T-cell (primary cell): ENCODE measurements at places on chromosomes 6 and 20.

DNA sequence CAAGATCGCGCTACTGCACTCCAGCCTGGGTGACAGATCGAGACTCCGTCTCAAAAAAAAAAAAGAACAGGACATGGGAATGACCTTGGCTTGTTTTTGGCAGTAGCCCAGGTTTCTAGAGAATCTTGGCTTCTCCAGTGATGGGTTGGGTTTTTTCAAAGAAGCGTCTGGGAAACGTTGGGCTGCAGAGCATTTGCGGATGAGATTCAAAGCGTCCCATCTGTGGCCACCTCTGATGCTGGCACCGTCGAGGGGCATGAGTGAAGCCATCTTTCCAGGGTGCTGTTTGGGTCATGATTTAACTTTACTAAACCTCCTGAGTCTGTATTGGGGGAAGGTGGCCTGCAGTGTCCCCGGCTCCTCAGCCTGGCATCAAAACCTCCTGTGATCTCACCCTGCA is 43.2 kb upstream of the SRF start:
- DNase-seq = no peak

DNA sequence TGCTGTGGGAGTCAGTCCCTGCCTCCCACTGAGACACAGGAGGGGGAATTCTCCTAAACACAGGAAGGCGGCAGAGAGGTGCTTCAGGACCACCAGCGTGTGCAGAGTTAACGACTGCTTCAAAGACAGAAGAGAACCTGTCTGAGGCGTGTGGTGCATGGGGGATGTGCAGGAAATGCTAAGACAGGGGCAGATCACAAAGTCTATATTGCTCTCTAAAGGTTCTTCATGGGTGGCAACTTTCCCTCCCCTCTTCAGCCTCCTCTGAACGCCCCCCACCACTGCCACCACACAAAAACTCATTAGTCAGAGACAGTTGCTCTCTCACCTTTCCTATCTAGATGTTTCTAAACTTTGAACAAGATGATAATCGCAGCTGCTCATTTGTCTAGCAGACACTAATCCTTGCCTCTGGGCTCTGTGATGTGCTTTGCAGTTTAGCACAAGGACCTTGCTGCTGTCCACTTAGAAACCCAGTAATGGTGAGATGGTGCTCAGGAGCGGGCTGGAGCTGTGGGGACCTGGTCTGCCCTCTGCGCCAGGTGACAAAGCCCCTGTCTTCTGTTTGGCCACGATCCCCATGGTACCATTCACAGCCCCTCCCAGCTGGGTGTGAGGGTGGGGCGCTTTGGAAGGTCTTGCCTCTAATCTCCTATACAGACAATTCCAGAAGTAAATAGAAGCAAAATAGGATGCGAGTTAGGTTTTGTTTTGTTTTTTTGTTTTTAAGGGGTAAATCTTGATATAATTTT is 219.6 kb downstream of the NRN1 start:
- DNase-seq = no peak

- no peak for DNase-seq
Measured at GRCh38 chr6:72322771-72323170, 299.1 kb upstream of the KCNQ5 start.

DNA sequence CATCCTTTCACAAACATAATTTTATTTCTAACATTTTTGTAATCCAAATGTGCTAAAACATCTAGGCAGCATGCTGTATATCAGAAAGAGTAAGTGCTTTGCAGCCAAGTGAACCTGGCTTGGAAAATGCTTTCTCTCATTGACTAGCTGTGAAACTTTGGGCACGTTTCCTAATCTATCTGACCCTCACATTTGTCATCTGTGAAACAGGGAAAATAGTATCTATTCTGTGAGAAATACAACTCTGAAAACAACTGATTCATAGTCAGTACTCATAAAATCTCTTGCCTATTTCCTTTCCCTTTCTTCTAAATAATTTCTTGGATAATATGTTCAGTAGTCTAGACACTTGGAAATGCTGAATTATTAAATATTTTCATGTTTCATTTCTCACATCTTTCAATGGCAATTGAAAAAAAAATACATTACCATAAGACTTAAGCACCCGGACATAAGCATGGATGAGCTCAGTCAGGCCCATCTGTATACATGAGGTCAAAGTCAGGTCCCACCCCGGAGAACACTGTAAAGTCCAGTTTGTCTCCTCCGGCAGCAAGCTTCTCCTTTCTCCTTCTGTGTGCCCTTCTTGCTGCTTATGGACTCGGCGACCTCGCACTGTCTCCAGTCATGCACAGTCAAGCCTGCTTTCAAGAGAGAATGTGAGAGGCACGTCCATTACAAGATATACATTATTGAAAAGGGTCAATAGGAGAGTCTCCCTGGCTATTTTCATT is 455.0 kb upstream of the SOX4 start:
- no peak for DNase-seq

DNA sequence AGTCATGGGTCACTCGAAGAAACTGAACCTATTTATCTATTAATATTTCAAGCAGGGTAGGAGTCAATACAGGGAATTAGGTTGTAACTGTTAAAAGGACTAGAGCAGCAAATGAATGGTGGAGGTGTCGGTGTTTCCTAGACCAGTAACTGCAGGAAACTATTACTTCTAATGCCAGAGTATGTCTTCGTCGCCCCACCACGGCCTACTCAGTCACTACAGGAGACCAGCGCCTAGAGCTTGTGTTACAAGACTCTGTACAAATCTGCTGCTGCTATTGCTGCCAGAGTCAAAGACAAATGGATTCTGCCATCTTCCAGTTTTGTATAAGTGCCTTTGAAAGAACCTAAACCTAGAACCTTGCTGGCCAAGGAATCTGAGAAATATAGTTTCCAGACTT is 343.9 kb downstream of the SOX4 start:
- DNase-seq = no peak

- no peak for DNase-seq
Measured at GRCh38 chr20:44405785-44406571, 50.5 kb downstream of the HNF4A start.

- no peak for DNase-seq
Measured at GRCh38 chr20:54716174-54716747, 240.9 kb downstream of the DOK5 start.

- DNase-seq = no peak
Measured at GRCh38 chr20:1810926-1811620, 84.1 kb upstream of the SIRPA start.

- no peak for DNase-seq
Measured at GRCh38 chr6:110728501-110728900, 86.8 kb downstream of the CDK19 start.

GRCh38 chr6:13763740-13764381 is 50.5 kb downstream of the MCUR1 start:
- no peak for DNase-seq

DNA sequence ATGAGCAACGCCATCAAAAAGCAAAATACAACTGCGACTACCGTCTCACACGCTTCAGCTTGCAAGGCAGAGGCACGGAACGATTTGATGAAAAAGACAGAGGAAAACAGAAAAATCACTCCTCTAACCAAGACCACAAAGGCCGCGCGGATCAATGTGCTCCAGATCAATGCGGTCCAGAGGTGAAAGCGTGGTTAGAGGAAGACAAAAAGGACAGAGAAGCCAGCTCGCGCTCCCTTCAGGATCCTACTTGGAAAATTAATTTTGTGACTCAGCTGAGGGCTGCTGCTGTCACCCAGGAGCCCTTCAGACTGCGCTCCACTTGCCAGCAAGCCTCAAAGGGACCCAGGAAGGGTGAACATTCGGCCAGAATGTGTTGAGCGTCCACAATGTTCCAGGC is 140.2 kb upstream of the RPS6KA2 start:
- no peak for DNase-seq

GRCh38 chr6:53536561-53536960 is 8.3 kb downstream of the GCLC start:
- no peak for DNase-seq

DNA sequence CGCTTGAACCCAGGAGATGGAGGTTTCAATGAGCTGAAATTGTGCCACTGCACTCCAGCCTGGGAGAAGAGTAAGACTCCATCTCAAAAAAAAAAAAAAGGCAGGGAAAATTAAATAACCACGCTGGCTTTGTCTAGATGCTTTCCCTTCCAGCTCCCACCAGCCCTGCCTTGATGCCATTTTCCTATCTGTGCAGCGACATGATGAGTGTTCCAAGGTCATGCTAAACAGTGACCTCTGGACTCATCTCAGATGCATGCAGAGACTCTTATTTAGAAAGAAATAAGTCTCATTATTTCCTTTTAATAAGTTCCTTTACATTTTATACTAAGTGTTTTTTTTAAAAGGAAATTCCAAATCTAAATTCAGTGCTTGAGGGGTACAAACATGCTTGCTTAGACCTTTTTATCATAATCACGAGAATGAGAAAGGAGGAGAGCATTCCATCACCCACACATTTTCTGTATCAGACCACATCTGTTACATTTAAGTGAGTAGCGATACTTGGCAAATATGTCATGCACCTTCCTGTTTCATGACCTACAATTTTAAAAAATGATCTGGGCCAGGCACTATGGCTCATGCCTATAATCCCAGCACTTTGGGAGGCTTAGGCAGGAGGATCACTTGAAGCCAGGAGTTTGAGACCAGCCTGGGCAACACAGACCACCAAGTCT is 101.1 kb upstream of the RREB1 start:
- no peak for DNase-seq

DNA sequence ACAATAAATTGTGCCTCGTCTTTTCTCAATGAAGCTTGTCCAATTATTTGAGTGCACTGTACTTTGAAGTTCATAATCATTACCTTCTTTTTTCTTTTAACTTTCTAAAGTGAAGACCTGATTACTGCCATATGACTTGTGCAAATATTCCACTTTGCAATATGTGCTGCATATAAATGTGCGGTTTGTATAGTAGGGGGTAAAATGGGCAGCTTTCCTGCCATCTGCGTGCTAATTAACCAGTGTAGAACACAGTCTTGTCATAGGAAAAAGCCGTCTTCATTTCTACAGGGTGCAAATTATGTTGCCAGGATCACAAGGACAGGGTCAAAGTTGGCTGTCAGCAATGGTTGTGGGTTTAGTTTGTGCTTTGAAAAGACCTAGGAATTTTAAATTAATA is 397.0 kb downstream of the NKAIN2 start:
- no peak for DNase-seq

DNA sequence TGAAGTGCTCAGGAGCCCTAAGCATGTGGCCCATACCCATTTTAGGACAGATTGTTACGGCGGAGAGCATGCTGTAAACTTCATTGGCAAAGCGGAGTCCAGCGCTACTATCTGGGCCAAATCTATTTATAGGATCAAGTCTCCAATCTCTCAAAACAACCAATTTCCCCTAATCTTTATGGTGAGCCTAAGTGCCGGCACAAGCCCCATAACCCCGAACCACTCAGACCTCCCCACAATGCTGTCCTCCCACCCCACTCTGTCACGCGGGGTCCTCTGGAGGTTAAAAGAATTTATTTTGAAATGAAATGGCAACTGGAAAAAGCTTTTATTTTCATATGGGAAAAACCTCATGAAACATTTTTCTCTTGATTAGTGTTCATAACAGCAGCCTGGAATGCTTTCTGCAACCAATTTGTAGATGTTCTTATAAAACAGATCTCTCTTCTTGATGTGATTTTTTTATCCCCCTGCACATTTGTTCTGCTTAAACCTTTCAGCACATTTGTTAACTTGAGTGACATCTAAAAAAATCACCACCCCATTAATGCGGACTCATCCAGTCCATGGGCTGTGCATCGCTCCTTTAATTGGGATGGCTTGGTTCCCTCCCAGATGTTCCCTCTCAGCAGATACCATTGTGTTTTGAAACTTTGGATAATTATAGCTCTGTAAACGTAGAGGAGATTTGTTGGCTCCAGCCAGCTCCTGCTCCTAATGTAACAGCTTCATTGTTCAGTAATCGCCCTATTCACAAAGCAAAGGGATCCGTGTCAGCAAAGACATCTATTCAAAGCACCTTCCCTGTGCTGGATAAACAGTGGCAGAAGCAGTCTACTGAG is 323.6 kb downstream of the CD83 start:
- DNase-seq = no peak

GRCh38 chr6:118436482-118436881 is 111.6 kb upstream of the PLN start:
- DNase-seq = no peak

DNA sequence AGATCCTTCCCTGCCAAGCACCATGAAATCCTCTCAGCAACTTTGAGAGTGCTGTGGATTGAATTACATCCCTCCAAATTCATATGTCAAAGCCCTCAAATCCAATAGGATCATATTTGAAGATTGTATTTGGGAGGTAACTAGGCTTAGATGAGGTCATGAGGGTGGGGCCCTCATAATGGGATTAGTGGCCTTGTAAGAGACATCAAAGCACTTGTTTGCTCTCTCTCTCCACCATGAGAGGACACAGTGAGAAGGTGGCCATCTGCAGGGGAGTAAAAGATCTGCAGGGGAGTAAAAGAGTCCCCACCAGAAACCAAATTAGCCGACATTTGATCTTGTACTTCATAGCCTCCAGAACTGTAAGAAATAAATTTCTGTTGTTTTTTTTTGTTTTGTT is 298.2 kb downstream of the SAMD5 start:
- DNase-seq = no peak

- no peak for DNase-seq
Measured at GRCh38 chr20:4480104-4480503, 241.6 kb upstream of the PRND start.

- no peak for DNase-seq
Measured at GRCh38 chr6:111356551-111356950, 126.5 kb downstream of the REV3L start.

DNA sequence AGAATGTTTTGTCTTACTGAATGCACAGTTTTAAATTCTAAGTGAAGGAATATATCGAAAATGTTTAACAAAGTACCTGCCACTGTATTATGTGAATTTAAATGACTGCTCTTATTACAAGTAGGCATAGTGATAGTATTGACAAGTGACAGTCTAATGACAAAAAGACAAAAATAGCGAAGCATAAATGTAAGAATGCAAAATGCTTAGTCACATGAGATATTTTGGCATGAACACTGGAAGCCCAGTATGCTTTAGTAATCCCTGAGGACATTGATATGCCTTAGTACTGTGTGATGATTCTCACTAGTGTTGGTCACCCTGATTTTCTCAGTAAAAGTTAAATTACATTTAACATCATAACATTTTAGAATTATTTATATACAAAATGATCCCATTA is 153.5 kb downstream of the EYA4 start:
- no peak for DNase-seq

DNA sequence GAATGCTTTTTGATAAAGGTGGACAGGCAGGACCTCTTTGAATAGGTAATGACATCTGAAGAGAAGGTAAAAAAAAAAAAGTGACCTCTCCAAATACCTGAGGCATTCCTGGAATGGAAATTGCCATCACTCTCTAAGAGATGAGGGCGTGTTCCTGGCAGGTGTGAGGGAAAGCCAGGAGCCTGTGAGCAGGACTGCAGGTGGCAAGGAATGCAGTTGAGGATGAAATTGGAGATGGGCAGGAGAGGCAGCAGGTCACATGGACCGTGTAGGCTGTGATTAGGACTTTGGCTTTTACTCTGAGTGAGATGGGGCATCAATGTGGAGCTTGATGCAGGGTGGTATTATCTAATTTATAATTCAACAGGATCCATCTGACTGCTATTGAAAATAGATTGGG is 227.4 kb downstream of the LRFN2 start:
- DNase-seq = no peak

DNA sequence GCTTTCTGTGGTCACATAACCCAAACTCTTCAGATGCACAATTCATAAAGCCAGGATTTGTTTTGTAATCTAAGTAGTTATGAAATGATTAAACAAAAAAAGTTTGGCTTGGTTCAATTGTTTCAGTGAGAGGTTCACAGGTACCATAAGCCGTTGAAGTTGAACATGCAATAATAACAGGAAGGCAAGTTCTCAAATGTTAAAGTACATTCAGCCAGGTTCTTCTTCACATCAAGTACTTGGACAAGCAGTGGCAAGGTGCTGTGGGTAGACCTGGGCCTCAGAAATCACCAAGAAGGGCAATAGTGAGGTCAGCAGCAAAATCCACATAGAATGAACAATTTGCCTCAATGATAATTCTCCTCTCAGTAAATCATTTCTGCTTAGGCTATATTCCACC is 175.5 kb downstream of the EPM2A start:
- DNase-seq = no peak
